Activated naive CD4-positive, alpha-beta T cell treated with anti-CD3 and anti-CD28 coated beads, Interleukin-2, amount 10 ng/mL, durations not matched to agents 7 days and 5 days (primary cell): ENCODE measurements at places on chromosomes 6 and 20.

GRCh38 chr6:35037664-35038038, 103.5 kb downstream of the TCP11 start:
- DNase-seq, result no peak

- peak; percentile 89 for DNase-seq
These were observed 38.2 kb downstream of the MICA start for GRCh38 chr6:31441365-31442267.

DNA sequence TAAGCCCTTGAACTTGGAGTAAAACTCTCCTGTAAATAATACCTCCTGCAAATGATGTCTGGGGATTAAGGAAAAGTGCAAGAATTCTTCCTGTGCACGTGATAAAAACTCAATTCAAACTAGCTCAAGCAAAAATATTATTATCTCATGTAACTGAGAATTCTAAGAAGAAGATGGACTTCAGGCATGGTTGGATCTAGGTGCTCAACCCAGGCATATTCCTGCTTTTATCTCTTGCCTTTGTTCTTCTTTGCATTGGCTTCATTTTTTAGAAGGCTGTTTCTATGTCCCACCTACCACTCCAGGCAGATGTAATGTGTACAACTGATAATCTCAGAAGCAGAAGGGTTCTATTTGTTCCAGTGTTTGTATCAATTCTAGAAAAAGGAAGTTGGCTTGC, 95.8 kb downstream of the DACT2 start:
- DNase-seq, result no peak

GRCh38 chr20:53905019-53905819, 165.2 kb downstream of the BCAS1 start:
- DNase-seq, result no peak

GRCh38 chr6:144155529-144155928, 5.2 kb downstream of the STX11 start:
- DNase-seq, result no peak

- DNase-seq, result no peak
These were observed 35.1 kb downstream of the PLCB4 start for GRCh38 chr20:9103955-9104354.

GRCh38 chr20:6708010-6708409, 59.5 kb upstream of the BMP2 start:
- DNase-seq, result no peak

- peak; percentile 72 for DNase-seq
These were observed 7.5 kb downstream of the CCM2L start for GRCh38 chr20:32017711-32018251.

DNA sequence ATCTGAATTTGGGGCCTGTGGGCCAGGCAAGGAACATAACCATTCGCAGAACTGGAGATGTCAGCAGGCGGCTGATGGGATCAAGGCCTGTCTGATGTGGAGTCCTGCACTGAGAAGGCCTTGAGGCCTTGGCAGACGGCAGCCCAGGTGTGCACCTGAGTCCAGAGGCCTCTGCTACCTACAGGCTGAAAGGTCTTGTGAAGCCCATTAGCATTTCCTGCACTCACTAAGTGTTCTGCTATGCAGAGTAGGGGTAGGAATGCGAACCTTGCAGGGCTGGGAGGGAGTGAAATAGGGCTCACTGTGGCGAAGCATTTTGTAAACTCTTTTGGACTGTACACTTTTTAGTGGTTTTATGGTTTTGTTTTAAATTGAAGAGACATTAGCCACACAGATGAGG, 48.3 kb upstream of the RNF24 start:
- DNase-seq, result no peak

DNA sequence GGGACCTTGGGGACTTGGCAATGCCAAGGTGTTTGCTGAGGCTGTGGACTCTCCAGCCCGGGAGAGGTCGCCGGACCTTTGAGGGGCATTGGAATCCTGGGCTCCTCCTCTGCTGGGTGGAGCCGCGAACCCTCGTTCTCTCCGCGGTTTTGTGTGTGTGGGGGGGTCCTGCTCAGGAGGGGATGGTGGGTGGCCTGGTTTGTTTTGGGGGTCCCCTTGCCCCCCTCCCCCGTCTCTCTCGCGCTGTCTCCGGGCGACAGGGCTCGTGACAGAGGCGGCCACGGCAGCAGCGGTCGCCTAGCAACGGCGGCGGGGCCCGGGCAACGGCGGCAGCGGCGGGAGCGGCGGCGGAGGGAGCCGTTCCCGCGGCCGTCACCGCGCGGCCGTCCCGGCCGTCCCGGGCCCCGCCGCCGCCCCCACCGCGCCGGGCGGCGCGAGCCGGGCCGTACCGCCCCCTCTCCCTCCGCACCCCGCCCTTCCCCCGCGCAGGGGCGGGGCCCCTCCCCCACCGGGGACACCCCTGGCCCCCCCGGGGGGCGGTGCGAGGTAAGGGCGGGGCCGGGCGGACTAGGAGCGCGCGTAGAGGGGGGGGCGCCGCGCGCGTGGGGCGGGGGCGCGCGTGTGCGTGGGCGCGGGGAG, 7.8 kb downstream of the SYNGAP1 start:
- DNase-seq, result peak; percentile 74

GRCh38 chr20:60058879-60059278, 100.7 kb downstream of the CDH26 start:
- no peak for DNase-seq

- DNase-seq, result peak; percentile 52
These were observed 28.9 kb downstream of the STX7 start for GRCh38 chr6:132483779-132484679.

GRCh38 chr6:111602481-111603011, 3.1 kb downstream of the TRAF3IP2 start:
- DNase-seq, result no peak

DNA sequence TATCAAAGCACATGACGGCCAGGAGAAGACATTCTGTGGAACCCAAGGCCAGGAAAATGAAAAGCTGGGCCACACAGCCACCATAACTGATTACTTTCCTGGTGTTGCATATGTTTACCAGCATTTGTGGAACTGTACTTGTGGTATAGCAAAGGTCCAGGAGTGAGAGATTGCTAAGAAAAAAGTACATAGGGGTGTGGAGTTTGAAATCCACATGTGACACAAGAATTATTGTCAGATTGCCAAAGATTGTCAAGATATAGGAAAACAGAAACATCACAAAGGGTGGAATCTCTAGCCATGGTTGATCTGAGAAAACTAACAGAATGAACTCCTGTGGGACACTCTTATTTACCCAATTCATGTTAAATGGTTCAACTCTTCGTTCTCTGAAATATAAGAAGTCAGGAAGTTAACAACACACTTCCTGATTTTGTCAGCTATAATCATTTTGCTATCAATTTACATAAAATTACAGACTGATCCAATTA, at the start of gene OR2B2:
Gene OR2B2, minus strand, starts transcription at position 441 of the 491 bp plus-strand sequence. Its CDS starts 77 bp downstream, at position 364.
- DNase-seq, result no peak

GRCh38 chr6:163188746-163189145, 225.8 kb upstream of the QKI start:
- no peak for DNase-seq

GRCh38 chr6:168150551-168151320, 71.7 kb upstream of the FRMD1 start:
- no peak for DNase-seq

DNA sequence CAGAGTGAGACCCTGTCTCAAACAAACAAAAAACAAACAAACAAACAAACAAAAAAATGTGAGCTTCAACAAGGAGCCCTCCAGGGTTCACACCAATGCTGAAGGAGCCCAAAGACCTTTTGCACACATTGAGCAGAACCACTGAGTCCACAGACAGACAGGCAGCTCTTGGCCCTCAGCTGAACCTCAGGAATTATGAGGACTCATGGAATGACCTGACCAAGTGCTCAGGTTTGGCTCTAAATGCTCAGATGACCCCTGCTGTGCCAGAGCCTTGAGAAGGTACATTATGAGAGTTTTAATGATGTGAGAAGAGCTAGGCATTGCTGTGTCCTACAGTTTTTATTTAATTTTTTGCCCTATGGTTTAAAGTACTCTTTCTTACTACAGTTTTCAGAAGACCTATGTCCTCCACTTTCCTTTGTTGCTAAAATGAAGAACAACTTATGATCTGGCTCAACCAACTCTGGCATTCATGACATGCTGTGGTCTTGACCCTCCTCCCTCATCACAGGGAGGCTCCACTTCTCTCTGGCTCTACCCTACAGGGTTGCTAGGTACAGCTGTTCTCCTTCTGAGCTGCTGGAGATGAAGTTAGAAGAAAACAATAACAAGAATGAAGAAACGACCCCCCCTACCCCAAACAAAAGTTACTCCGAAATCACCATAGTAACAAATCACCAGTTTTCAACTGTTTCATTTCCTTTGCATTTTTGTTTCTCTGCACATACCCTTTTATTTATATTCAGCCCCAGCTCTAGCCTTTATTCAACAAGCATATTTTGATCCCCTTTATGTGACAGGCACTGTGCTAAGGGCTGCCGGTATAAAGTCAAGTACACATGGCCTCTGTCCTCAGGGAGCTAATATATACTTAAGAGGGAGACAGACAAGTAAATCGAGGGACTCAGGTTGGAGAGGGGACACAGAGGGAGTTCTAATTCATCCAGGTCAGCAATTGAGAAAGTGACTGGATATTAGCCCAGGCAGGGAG, 128.7 kb upstream of the TRAF3IP2 start:
- DNase-seq, result no peak

GRCh38 chr20:48313324-48313723, 514.5 kb downstream of the PREX1 start:
- no peak for DNase-seq

GRCh38 chr6:94510877-94511276, 1066.5 kb upstream of the MANEA start:
- no peak for DNase-seq

DNA sequence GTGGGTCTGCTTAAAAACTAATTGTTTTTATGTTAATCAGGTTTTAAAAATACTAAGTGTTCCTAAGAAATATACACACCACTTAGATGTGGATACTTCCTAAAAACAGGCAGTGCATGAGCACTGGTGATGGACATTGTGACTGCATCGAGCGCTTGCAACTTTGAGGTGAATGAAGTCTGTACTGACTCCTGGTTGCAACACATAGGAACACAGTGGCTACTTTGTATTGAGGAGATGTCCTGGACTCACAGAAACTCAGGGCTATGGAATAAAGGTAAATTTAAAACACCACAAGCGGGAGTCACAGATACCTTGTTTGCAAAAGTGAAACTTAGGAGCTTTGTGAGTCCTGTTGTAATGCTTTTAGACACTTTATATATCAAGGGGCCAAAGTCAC, 55.6 kb upstream of the POLR1H start:
- no peak for DNase-seq

GRCh38 chr20:8877294-8877693, 191.6 kb upstream of the PLCB4 start:
- DNase-seq, result no peak

DNA sequence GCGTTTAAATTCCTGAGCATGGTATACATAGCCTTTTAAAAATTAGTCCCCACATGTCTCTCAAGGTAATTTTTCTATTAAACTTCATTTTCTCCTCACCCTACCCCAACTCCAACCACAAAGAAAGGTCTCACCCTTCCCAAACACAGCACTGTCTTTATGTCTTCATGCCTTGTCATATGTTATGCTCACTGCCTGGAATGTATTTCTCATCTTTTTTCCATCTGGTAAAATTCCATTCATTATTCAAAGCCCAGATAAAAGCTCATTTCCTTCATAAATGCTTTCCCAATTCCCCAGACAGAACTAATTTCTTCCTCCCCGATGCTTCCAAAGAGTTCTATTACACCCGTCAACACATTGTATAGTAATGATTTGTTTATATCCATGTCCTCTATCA, 302.0 kb downstream of the ALDH8A1 start:
- no peak for DNase-seq

GRCh38 chr6:150403458-150404246, 34.8 kb downstream of the IYD start:
- DNase-seq, result no peak

GRCh38 chr6:106973836-106974335, 643 bp downstream of the CD24 start:
- no peak for DNase-seq

GRCh38 chr6:98904096-98904495, 43.6 kb downstream of the FBXL4 start:
- no peak for DNase-seq

GRCh38 chr6:97136626-97137358, 146.2 kb downstream of the MMS22L start:
- no peak for DNase-seq

GRCh38 chr6:131868836-131869235, 61.0 kb downstream of the ENPP1 start:
- no peak for DNase-seq

GRCh38 chr6:137361701-137362100, 132.5 kb downstream of the OLIG3 start:
- DNase-seq, result no peak

DNA sequence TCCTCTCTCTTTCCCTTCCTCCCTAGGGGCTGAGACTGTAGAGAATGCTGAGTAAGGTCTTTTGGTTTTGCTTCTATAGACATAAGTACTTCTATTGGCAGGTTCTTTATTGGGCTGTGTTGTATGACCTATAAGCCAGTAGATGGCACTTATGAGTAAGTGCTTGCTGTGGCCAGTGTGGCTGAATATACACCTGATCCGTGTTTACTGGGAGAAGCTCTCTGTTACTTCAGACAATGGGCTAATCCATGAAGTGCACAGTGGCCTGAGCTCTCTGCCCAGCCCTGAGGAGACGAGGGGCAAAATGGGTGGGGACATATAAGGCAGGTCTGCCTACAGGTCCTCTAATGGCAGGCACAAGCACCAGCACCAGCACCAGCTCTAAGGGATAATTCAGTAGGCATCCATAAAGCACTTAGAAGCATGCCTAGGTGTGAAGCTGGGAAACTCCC, 610.3 kb downstream of the RNF144B start:
- DNase-seq, result no peak

DNA sequence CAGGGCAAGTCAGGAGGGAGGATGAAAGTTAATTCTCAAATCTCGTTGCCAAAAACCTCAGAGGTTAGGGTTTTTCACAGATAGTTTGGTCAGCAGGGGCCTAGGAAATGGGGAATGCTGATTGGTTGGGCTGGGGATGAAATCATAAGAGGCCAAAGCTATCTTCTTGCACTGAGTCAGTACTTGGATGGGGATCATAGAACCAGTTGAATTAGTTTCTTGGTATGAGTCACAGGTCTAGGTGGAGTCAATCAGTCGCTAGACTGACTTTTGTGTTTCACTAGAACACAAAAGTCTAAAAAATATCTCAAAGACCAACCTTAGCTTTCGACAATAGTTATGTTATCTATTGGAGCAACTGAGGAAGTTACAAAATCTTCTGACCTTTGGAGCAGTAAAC, 368.5 kb downstream of the TBC1D32 start:
- DNase-seq, result no peak

- DNase-seq, result no peak
These were observed 5.2 kb upstream of the FASTKD5 start for GRCh38 chr20:3164763-3165410.

- no peak for DNase-seq
These were observed 91.1 kb downstream of the MRPL14 start for GRCh38 chr6:44036196-44036595.

- no peak for DNase-seq
These were observed 7.9 kb downstream of the ZC2HC1B start for GRCh38 chr6:143872201-143872600.

- DNase-seq, result no peak
These were observed 97.8 kb upstream of the OGFRL1 start for GRCh38 chr6:71190809-71191208.

DNA sequence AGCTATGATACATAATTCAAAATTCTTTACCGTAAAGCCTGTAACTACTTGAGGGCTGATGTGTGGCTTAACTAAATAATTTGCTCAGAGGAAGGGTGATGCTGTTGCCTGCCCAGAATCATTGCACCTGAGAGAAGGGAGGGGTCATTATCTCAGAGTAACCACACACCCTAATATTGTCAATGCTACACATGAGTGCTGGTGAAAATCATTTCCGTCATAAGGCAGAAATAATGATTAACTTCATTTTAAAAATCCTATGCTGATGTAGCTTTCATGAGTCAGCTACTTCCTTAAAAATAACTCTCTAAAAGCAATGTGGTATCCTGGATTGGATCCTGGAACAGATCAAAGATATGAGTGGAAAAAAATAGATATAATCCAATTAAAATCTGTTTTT, 146.4 kb upstream of the FAM83B start:
- DNase-seq, result no peak
